ENCODE measurements at places on chromosomes 7 and 10.

DNA sequence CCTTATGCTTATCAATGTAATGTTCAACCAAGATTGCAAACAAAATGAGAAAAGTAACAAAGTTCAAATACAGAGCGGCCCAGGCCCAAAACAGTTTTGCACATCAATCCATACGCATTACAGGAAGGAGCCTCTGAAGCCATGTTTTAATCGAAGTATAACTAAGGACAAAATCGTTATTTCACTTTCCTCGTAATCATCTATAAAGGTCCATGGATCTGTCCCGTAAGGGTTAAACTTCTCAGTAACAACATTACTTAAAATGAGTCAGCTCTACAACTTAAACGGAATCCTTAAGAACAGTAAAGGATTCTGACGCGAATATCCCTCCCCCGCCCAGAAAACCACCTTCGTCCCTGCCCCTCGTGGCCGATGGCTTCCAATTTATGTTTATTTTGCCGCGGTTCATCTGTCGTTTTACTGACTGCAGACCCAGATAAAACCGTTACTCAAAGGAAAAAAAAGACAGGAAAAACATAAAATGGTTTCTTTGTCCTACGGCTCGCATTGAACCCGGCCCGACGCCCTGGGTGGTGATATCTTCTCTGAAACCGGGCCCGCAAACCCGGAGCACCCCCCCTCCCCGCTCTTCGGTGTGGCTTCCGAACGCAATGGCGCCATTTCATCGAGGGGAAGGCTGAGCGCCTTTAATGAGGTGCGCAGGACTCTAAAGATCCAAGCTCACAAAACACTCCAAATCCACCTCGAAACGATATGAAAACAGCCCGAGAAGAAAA lies 1.1 kb downstream of the HNRNPA2B1 start:
- no peak for DNase-seq

DNA sequence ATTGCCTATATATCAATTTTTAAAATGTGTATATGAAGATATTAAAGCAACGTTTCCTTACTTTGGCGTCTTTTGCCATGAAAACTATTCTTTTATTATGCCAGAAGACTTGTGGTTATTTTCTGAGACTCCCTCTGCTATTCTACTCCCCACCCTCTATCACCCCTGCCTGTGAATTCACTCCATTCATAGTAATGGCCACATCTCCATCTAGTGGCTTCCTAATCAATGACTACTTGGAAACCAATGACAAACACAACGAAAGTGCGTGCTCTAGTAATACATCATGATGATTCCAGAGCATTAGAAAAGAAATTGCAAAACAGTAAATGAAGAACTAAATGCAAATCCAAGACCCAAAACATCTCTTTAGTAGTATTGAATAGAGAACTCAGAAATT lies 186.7 kb upstream of the HGF start:
- DNase-seq = peak; percentile 51

- no peak for DNase-seq
Measured at GRCh38 chr7:23074443-23075261, 30.9 kb upstream of the KLHL7 start.

DNA sequence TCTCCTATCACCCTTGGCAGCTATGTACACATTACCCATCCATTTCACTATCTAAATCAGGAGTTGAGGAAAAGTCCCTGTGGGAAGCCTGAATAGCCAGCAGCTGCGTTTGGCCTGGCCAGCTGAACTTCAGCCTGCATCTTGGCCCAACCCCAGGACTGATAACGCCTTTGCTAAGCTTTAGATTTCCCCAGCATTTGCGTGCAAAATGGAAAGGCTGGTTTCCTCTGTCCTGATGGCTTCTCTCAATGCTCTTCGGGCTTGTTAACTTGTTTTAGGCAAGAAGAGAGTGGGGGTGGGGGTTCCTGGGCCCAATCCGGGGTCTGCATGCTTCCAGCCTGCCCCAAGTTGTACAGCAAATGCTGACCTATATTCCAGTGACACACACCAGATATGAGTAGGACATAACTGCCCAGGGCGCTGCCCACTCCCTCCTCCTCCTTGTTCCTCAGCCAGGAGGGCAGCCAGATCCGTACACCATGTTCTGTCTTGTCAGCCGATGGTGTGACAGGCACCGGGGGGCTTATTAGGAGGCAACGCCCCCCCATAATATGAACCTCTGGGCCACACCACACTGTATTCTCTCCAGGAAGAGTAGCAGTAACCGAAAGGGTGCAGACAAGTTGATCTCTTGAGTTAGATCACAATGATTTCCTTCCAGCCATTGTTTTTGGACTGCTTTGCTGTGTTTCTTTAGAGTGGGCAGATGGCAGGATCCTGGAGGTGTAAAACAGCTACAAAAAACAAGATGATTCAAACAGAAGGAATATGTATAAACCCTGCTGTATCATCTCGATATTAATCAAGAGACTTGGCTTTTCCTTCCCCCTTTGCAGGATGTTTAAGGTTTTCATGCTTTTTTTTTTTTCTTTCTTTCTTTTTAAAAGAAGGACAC lies 339.0 kb downstream of the RNLS start:
- DNase-seq = no peak

DNA sequence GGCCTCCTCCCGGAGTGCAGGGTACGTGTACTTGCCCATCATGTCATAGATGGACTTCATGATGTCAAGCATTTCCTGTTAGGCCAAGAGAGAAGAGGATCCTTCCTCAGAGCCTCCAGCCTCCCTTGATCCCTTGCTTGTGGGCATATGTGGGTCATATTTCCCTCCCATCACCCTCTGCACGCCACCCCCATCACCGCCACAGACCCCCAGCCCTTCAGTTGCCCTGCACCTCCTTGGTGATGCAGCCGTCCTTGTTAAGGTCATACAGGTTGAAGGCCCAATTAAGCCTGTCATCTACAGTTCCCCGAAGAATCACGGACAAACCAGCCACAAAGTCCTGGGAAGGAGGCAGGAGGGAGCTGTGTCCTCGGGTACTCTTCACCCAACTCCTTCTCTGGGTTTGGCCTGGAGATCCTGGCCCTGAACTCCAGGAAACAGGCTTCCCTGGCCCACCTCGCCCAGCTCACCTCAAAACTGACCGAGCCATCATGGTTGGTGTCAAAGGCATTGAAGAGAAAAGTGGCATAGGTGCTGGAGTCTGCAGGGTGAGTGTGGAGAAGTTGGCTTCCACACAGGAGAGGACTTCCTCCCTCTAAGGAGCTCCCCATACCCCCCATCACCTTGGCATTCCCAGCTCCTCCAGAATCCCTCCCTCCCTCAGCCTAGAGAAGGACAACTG lies 9.8 kb upstream of the OGA start:
- no peak for DNase-seq

- DNase-seq = no peak
Measured at GRCh38 chr10:92175164-92175563, 115.7 kb downstream of the CPEB3 start.

DNA sequence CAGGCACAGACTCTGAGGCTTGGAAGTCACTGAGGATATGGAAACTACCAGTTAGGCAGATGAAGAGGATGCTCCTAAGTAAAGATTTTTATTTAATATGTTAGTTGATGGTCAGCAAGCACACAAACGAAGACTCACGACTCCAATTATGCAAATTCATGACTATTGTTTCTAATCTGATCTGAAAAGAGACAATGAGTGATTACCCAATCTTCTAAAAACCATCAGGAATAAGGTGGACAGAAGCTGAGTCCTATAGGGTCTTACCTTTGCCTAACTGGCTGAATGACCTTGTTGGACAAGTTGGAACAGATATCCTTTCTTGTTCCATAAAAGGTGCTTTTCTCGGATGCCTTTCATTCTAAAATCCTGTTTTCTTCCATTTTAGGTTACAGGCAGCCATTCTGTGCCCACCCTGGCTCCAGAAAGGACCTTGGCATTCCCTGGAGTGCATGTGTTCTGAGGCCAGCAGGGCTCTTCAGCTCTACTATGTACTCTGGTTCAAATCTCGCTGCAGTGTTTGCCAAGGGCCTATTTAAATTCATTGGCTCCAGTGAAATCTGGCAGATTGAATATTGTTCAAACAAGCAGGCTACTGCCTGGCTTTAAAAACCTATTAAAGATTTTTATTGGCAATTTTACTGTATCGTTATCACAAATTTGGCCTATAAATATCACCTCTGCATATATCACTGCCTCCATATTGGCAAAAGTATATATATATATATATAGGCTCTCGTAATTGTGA lies 77.5 kb downstream of the SLC25A13 start:
- peak; percentile 88 for DNase-seq

GRCh38 chr7:77537136-77537777 lies at the start of gene PTPN12:
Gene PTPN12, plus strand, starts transcription at chr7:77537295. Its CDS starts 252 bp downstream, at chr7:77537547.
- DNase-seq = no peak

DNA sequence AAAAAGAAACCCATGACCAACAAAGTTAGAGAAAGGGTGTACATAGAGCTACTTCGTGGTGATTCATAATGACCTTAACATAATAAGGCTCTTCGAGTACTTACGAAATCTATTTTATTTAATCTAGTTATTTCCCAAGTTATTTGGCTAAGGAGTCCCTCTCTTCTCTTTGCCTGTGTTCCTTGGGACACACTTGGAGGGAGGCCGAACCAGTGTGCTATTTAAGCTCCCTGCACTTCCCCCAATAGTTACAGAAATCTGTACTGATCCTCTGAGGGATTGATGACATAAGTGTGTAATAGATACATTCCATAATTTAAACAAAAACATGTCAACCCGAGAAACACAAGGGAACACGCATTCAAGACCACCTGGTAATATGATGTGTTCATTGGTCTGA lies 351.1 kb downstream of the GATA3 start:
- DNase-seq = no peak

- peak; percentile 72 for DNase-seq
Measured at GRCh38 chr7:107982918-107983389, 20.0 kb downstream of the LAMB1 start.

DNA sequence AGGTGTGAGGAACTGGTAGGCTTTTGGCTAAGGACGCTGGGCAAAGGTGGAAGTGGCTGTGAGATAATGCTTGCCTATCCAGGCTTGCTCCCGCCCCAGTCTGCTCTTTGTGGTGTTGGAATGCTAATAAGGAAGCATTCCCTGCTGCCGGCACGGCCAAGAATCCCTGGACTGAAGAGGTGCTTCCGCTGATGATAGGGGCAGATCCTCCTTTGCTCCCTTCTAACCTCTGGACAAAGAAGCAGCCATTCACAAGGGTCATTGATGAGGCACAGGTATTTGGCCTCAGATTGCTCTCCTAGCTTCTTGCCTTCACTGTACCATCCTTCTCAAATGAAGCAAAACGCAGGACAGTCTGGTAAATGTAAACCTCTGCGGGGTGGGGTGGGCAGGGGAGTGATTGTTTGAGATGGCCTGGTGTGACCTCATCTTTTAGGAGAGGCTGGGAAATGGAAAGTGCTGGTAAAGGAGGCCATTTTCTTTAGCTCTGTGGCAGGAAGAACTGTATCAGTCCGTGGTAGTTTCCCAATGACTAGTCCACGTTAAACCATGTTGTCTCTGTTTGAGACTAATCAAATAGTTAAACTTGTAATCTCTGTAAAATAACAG lies 1.7 kb downstream of the PGAM1 start:
- DNase-seq = no peak

GRCh38 chr7:41174521-41174920 lies 528.4 kb downstream of the INHBA start:
- DNase-seq = no peak

GRCh38 chr7:157551325-157552070 lies 214.7 kb downstream of the DNAJB6 start:
- no peak for DNase-seq

DNA sequence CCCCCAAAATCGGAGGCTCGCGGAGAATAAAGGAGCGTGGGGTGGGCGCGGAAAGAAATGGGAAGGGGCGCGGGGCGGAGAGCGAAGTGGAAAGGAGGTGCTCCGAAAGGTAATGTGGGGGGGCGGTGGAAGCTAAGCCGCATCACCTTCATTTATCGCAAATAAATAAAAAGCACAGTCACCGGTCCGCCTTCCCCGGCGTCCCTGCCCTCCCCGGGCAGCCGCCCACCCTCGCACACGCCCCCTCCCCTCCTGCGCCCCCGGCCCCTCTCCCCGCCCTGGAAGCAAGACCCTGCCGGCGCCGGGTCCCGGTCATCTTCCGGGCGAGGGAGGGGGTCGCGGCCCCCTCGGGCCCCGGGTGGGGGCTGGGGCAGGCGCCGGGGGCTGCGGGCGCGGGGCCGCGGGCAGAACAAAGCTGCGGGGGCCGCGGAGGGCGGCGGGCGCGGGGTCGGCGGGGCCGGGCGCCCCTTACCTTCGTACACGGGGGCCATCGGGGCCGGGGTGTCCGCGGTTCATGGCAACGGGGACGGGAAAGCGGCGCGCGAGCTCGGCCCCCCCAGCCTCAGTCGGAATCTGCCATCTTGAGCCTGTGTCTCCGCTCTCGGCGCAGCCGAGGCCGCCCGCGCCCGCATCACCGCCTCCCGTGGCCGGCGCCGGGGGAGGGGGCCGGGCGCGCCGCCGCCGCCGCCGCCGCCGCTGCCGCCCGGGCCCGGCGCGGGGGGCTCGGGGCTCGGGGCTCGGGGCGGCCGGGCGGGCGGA lies 486 bp downstream of the HIPK2 start:
- DNase-seq = no peak

DNA sequence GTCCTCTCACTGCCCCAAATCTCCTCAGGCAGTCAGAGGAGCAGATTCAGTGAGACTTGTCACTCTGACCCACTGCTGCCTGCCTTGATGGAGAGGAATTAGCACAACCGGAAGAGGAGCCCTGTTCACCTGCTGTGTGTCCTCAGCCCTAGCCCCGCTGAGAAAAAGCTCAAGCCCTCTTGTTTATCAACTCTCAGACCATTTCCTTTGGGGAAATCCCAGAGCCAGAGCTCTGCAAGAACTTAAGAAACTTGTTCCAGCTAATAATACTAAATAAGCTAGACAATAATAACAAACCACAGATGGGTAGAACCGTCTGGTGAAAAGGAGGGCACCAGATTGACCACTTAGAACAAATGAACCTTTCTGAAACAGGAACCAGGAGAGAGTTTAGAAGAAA lies 37.7 kb upstream of the ITGB1 start:
- no peak for DNase-seq

DNA sequence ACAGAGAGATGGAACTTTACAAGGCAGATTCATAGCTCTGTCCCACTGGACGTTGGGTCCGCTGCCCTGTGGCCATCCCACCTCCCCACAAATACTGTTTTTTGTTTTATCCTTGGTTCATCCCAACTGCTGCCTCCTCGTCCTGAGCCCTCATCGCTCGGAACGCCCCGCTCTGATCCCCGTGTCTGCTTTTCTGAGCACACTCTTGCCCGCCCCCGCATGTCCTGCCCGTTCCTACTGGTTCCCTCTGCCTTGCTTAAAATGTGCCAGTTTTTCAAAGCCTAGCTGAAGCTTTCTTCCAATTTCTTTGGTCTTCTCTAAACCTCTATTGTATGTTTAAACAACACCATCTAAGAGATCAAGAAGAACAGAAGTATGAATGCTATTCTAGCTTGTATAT lies 19.4 kb downstream of the RNF32 start:
- no peak for DNase-seq

GRCh38 chr7:153939177-153939576 lies 113.0 kb upstream of the DPP6 start:
- no peak for DNase-seq

Data from NCI-H446 treated with DMSO at 0.1 percent for 48 hours (cell line).